ENCODE measurements at places on chromosomes 2 and 18. TPM values are rescaled to one million over a fixed set of nuclear protein-coding genes. Genes with fewer than 3 reads are reported as not detected.

The SOX11 gene
- under 0.01 TPM for total RNA-seq

The CCDC68 gene
- total RNA-seq = 0.63 TPM

The SATB2 gene
- 0.65 TPM for total RNA-seq

The C2orf78 gene
- total RNA-seq = not detected

The DNAJC5G gene
- total RNA-seq = 0.16 TPM

The ASB18 gene
- total RNA-seq = not detected

The KCNE4 gene
- total RNA-seq = 0.65 TPM

The PIEZO2 gene
- total RNA-seq = 270 TPM

The SPEG gene
- 0.44 TPM for total RNA-seq

The CNGA3 gene
- total RNA-seq = not detected

The GYPC gene
- total RNA-seq = 275 TPM

The MARCO gene
- not detected for total RNA-seq

The GCG gene
- total RNA-seq = not detected

The DCDC2C gene
- not detected for total RNA-seq

The CHST9 gene
- total RNA-seq = not detected

The IL1RL1 gene
- total RNA-seq = 3.3 TPM

The MAP3K19 gene
- not detected for total RNA-seq

The CHCHD5 gene
- 5.6 TPM for total RNA-seq

The EFEMP1 gene
- total RNA-seq = 12,559 TPM

The DSC2 gene
- total RNA-seq = 0.13 TPM

The C2orf15 gene
- total RNA-seq = under 0.01 TPM

The LRRTM4 gene
- total RNA-seq = not detected

The FEV gene
- total RNA-seq = not detected

The SERPINB5 gene
- total RNA-seq = not detected

The ANKRD62 gene
- not detected for total RNA-seq

The UGT1A8 gene
- not detected for total RNA-seq

The G6PC2 gene
- not detected for total RNA-seq

The UPP2 gene
- not detected for total RNA-seq

The TOGARAM2 gene
- total RNA-seq = 0.13 TPM

The GULP1 gene
- 7.1 TPM for total RNA-seq

The TWIST2 gene
- total RNA-seq = 0.16 TPM

The PLCD4 gene
- total RNA-seq = 0.32 TPM

The HSBP1L1 gene
- 7.1 TPM for total RNA-seq

The OXER1 gene
- not detected for total RNA-seq

The MEMO1 gene
- 25.6 TPM for total RNA-seq

The TEKT4 gene
- total RNA-seq = not detected

The MYOM1 gene
- total RNA-seq = 8.1 TPM

The ERICH2 gene
- not detected for total RNA-seq

The FSIP2 gene
- total RNA-seq = 0.44 TPM

The NOL4 gene
- total RNA-seq = not detected

The AGXT gene
- not detected for total RNA-seq

The EFHD1 gene
- total RNA-seq = 0.16 TPM

The CPO gene
- 0.19 TPM for total RNA-seq

The GKN1 gene
- not detected for total RNA-seq

The SLC8A1 gene
- 1.9 TPM for total RNA-seq

The FRZB gene
- 0.13 TPM for total RNA-seq

The INHBB gene
- total RNA-seq = 0.19 TPM

The EPHA4 gene
- total RNA-seq = 10.4 TPM

The RAB17 gene
- total RNA-seq = 6.8 TPM

The REG3G gene
- total RNA-seq = not detected

The SESTD1 gene
- 20.4 TPM for total RNA-seq
